Occipital lobe (tissue), 3 donors: ENCODE measurements at places on chromosomes 11 and 22. TPM values are rescaled to one million over a fixed set of nuclear protein-coding genes. Genes with fewer than 3 reads are reported as not detected.

Gene PIK3C2A
- 45.7 TPM for total RNA-seq

Gene GGTLC2
- total RNA-seq: not detected

Gene LRRC74B
- not detected for total RNA-seq

Gene VPREB3
- not detected for total RNA-seq

Gene SLC22A6
- total RNA-seq: 8.4 TPM

Gene ASCL2
- total RNA-seq: 1.4 TPM

Gene MB
- not detected for total RNA-seq

Gene TUB
- total RNA-seq: 88.3 TPM

Gene ARHGAP32
- 134 TPM for total RNA-seq

Gene B4GALNT4
- total RNA-seq: 99.5 TPM

Gene BAIAP2L2
- not detected for total RNA-seq

Gene ACR
- total RNA-seq: not detected

Gene RASL10A
- 15.0 TPM for total RNA-seq

Gene MS4A3
- 0.16 TPM for total RNA-seq

Gene MIEF1
- 16.1 TPM for total RNA-seq

Gene OVCH2
- total RNA-seq: not detected

Gene OR6T1
- not detected for total RNA-seq

Gene EFCAB6
- total RNA-seq: 8.3 TPM

Gene PATE1
- not detected for total RNA-seq

Gene OR5B21
- not detected for total RNA-seq

Gene LMNTD2
- total RNA-seq: 0.16 TPM

Gene IFITM1
- 6.9 TPM for total RNA-seq

Gene APLNR
- 5.8 TPM for total RNA-seq

Gene ANO1
- 0.62 TPM for total RNA-seq

Gene GRAMD1B
- total RNA-seq: 59.9 TPM

Gene ADM2
- not detected for total RNA-seq

Gene APOL6
- total RNA-seq: 2.2 TPM

Gene PANX3
- total RNA-seq: not detected
